ENCODE measurements at places on chromosomes 2 and 18. TPM values are rescaled to one million over a fixed set of nuclear protein-coding genes. Genes with fewer than 3 reads are reported as not detected.

RBKS gene
- 5.1 TPM for total RNA-seq

DNA sequence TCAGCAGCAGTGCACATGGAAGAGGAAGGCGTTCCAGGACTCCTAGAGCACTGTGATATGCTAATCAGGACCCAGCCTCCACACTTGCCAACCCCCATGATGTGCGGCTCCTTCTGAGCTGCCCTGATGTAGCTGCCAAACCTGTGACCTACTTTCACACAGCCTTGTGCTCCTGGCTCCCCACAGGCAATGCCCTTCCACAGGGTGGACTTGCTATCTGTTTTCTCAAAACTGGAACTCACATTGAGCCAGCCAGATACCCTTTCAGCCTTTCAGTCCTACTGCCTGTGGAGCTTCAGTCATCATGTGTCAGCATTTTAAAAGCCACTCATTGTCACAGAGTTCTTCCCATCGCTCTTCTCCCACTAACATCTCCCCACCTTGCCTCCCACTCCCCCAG is 181.6 kb downstream of the AFF3 start:
- no peak for DNase-seq

DNA sequence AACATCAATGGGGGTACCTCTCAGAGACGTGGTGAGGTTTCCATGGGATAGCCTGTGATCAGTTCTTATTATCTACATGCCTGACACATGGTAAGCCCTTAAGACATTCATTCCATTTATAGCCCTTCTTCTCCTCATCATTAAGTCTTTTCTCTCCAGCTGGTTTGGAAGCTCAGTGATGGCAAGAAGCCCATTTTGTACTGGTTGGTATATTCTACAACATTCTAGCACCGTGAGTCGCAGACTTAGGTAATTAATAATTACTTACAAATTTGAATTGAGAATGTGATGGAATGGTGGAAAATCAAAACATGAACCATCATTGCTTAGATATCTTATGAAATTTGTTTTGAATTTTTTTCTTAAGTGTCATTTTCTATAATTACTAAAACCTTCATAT is 472.6 kb downstream of the DLGAP1 start:
- no peak for DNase-seq

- no peak for DNase-seq
Observed at GRCh38 chr2:208798698-208799097, 392.1 kb downstream of the PTH2R start.

GRCh38 chr18:76589866-76590265 is 94.8 kb upstream of the ZNF516 start:
- DNase-seq, result no peak

- DNase-seq, result no peak
Observed at GRCh38 chr2:183214680-183215079, 90.4 kb downstream of the NUP35 start.

DNA sequence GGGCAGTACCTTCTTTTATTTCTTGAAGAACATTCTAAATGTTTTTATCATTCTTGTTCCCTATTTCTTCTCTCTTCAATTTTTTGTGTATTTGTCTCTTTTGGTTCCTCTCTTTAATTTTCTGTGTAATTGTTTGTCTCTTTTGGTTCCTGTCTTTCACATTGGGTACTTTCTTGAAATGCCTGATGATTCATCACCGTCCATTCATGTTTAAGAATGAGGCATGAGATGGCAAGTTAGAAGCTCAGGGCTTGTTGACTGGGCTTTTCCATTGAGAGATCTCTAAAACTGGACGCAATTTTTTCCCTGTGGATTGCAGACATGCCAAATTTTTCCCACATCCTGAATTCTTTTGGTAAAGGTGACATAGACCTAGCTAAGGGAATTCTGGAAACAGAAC is 33.7 kb upstream of the IL1R2 start:
- DNase-seq, result no peak

GRCh38 chr2:161049559-161049958 is 110.7 kb upstream of the TANK start:
- DNase-seq, result no peak

- DNase-seq, result no peak
Observed at GRCh38 chr2:126368758-126369157, 287.2 kb upstream of the GYPC start.

Measured in activated naive CD8-positive, alpha-beta T cell treated with anti-CD3 and anti-CD28 coated beads for 36 hours (primary cell).